ENCODE measurements at places on chromosomes 5 and 9.

DNA sequence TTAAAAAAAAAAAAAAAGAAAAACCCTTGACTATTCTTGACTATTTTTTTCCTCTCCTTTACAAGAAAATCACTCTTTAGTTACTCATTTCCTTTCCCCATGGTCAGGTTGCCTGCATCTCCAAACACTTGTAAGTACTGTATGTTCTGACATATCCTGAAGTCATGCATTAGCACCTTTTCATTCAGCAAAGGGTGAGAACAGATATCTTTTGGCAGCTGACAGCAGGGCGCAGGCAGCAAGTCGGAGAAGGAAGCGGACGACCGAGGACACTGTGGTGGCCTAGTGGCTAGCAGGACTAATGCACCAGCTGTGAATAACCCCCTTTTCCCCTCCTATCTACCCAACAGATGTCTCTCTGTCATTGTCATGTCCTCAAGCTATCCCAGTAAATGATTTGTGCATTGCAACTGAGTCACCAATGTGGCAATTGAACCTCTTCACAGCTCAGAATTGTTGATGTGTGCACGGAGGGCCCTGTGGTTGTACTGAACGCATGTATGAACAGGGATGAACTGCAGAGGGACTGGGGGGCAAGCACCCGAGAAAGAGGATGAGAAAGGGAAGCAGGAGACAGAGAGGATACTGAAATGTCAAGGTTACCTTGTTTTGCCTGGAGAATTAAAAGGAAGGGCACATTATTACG is 996.0 kb upstream of the ARRDC3 start:
- no peak for DNase-seq

GRCh38 chr5:140174465-140175366 is at the start of gene CYSTM1:
TSS of gene CYSTM1 (plus strand) at chr5:140175188. CDS start at chr5:140194466, 19,278 bp downstream.
- peak; percentile 89 for DNase-seq

DNA sequence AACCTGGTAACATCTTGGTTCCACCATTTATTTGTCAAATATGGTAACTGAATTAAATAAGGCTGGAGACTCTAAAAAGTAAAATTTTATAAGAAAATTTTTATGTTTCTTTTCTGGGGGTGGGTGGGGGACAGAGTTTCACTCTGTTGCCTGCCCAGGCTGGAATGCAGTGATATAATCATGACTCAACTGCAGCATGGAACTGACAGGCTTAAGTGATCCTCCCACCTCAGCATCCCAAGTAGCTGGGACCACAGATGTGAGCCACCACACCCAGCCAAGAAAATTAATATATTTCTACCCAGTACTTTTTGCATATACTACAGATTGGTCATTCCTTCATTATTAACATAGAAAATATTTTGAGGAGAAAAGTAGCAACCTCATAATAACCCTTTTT is 216.9 kb downstream of the DEPDC1B start:
- DNase-seq = no peak

GRCh38 chr9:77935211-77935610 is 96.4 kb downstream of the GNAQ start:
- DNase-seq = no peak

- no peak for DNase-seq
Measured at GRCh38 chr9:26551451-26551850, 341.2 kb downstream of the CAAP1 start.

DNA sequence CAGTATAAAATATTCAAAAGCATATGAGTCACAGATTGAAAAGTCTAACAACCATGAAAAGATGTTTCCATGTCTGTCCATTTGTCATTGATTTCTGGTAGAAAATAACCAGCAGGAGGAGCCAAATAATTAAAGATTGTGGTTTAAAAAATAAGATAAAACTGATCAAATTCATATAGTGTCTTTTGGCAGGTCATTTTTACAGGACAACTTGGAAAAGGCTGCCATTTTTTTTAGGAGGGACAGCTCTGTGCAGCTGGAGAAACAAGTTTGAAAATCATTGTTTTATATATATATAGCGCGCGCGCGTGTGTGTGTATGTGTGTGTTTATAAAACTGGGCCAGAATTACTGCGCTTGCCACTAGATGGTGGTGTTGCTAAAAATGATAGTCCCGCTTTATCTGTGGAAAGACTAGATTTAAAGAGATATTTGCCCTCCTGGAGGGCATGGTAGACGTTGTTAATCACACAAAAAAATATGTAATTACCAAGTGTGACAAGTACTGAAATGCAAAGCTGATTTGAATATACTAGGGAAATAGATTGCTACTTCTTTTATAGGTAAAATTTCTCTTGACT is 1.3 kb upstream of the TRMO start:
- DNase-seq = peak; percentile 77

- no peak for DNase-seq
Measured at GRCh38 chr5:143052967-143053682, 282.9 kb downstream of the ARHGAP26 start.

DNA sequence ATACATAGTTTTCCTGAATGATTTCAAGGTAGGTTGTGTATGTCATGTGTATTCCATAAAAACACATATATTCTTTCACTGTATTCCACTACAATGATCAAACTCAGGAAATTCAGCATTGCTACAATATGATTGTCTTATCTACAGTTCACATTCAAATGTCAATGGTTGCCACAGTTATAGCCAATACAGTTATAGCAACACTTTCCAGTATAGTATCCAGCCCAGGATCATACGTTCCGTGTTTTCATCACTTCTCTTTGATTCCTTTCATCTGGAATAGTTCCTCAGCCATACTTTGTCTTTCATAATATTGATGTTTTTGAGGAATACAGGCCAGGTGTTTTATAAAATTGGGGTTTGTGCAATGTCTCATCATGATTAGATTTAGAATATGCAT is 9.5 kb downstream of the OR2S2 start:
- no peak for DNase-seq

DNA sequence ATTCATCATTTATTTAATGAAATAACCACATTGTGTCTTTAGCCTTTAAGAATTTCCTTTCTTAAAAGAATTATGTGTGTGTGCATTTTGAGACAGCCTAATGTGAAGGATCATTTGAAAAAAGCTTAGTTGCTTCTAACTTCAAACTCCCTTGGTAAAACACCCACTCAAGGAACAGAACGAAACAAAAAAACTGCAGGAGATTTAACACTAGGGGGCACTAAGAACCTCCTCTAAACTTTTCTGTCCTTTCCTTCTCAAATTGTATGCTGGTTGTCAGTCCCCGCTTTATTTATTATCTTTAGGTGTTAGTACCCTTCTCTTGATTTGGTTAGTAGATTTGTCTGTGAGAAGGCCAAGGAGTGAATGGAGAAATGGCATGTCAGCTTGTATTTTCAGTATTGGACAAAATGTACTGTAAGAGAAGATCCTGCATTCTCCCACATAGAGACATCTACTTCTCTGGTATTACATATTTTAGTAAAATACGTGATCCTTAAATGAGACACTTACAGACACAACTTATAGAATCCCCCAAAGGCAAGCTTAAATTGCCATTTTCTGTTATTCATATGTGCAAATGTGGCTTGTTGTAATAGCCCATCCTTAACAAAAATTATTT is 229.7 kb downstream of the MRPS30 start:
- DNase-seq = peak; percentile 29

GRCh38 chr9:85142968-85143367 is 473.4 kb downstream of the NTRK2 start:
- DNase-seq = peak; percentile 4

DNA sequence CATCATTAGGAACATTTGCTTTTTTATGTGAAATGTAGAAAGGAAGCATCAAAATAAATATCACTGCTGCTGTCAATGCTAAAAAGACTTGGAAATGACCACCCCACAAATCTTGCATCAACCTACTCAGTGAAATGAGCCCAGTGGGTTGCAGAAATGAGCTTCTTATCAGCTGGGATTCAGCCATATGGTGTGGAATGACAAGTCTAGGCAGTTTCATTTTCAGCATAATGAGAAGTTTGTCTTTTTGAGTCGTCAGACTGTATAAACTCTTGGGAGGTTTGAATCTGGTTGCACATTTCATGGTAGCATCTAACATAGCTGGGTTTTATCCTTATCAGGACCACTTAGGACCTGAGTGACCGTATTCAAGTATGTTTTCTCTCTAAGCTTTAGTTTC is 251.1 kb upstream of the PPP1R2B start:
- DNase-seq = no peak

GRCh38 chr5:28399211-28399610 is 1360.8 kb upstream of the CDH9 start:
- no peak for DNase-seq

DNA sequence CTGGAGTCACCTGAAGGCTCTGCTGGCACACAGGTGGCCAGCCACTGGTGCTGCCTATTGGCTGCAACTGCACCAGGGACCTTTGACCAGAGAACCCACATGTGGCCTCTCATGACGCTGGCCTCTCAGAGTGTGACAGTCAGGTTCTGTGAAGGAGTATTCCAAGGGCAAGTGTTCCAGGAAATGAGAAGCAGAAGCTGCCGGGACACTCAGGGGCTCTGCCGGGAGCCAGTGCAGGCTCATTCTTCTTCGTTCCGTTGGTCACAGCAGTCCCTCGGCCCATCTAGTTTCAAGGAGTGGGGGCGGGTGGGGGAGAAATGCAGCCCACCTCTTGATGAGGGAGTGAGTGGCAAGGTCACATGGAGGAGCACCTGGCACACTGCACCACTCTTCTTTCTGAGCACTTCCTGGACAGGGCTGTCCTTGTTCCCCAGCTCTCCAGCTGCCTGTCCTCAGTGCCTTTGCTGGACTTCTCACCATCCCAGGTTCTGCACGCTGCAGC is 237.5 kb downstream of the GADD45G start:
- DNase-seq = no peak

- peak; percentile 90 for DNase-seq
Measured at GRCh38 chr9:119026120-119026519, 343.1 kb downstream of the BRINP1 start.

GRCh38 chr5:67021031-67021430 is 175.6 kb downstream of the CD180 start:
- no peak for DNase-seq

GRCh38 chr5:107274571-107274970 is 396.2 kb downstream of the EFNA5 start:
- DNase-seq = peak; percentile 9

DNA sequence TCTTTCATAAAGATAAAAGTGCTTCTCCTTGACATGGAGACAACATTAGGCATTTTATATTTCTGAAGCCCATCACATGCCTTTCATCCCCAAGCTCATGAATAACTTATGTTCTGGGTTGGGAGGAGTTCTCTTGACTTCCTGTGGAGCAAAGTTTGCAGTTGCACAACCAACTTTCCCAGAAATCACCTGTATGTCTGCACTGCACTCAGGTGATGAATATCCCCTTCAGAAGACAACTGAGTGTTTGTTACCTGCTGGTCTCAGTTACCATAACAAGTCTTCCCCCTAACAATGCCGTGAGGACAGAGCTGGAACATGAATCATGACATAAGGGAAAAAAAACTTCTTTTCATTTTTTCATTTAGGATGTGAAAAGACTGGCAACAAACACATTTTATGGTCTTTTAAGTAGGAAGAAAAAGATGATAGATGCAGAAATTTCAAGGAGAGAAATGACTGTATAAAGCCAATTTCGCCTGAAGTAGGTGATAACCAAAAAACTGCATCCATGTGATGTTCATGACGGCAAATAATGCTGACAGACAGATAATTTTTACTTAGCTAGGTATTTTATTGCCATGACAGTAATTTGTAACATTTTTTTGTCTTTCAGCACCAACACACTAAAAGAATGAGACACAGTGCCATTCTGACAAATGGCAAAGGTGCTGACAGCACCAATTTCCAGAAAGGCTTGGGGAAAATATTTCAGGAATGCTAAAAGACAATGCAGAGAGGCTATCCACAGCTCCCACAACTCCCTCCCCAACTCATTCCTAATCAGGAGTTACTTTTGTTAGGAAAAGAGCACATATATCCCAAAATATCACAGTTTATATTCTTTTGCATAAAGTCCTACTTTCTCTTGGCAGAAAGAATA is 656.3 kb downstream of the PRELID2 start:
- peak; percentile 12 for DNase-seq

- no peak for DNase-seq
Measured at GRCh38 chr5:119177226-119177625, 106.3 kb downstream of the DMXL1 start.

- DNase-seq = no peak
Measured at GRCh38 chr5:38478166-38478565, 78.3 kb downstream of the LIFR start.

DNA sequence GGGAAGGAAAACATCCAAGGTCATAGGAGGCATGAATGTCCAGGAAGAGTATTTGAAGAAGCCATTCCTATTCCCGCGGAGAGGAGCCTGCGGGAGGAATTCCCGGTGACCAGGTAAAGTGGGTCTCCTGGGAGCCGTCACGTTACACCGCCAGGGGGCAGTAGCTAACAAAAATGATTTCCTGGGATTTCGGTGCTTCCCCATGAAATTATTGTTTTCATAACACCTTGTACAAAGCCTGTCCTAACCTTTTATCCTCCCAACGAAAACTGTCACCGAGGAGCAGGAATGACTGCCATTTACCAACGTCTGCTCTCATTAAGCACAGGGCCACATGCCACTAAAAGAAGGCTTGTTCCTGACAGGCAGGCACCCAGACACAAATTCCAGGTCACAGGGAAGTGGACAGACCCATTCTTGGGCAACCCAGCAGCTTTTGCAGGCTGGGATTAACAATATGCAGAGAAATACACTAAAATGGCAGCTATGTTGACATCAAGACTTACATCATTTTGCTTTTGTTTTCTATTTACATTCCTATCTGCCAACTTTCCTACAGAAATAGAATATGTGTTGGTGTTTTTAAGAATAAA is 41.2 kb upstream of the CTSL start:
- peak; percentile 19 for DNase-seq

DNA sequence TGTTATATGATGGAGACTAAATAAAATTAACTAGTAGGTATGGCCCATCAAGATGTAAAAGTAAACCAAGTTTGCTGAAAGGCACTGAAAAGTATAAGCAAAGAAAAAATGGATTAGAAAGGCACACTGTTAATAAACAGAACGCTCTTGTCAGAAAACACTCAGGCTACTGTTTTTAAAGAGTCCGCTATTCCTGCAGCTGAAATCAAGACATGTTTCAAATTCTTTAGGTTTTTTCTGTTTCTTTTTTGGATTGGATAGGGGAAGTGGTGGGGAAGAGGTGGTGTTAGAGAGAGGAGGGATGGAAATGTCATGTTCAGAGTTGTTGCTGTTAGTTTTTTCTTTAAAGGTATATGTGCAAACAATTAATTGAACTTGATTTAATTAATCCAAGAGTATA is 17.5 kb downstream of the OSTF1 start:
- DNase-seq = no peak

DNA sequence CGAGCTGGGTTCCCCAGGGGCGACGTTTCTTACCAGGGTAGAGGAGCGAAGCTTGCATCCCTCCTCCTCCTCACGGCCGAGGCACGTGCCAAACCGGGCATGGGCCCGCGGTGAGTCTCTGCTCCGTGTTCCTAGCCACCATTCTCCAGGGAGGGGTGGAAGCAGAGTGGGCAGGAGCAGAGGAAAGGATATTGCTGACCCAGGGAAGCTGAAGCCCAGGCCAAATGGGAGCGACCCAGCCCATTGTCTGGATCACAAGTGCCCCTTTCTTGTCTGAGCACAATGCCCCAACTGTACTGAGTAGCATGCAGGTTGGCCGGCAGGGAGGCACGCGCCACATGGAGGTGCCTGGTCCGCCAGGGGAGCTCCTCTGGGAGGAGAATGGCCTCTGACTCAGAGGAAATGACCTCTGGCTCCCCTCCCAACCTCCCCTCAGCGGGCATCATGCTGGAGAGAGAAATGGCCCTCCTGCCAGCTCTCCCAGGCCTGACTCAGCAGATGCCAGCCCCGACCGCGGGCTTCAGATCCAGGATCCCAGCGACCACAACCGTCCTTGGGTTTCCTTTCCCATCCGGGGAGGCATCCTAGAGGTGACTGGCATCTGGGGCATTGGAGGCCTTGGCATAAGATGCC is 1.1 kb downstream of the PRR7 start:
- peak; percentile 81 for DNase-seq

GRCh38 chr5:96825243-96825642 is 17.5 kb upstream of the ERAP1 start:
- DNase-seq = no peak

All from AG10803 (cell line).